ENCODE measurements at places on chromosomes 3 and 15.

- no peak for DNase-seq
Observed at GRCh38 chr15:40280260-40281056, 2.4 kb downstream of the ANKRD63 start.

DNA sequence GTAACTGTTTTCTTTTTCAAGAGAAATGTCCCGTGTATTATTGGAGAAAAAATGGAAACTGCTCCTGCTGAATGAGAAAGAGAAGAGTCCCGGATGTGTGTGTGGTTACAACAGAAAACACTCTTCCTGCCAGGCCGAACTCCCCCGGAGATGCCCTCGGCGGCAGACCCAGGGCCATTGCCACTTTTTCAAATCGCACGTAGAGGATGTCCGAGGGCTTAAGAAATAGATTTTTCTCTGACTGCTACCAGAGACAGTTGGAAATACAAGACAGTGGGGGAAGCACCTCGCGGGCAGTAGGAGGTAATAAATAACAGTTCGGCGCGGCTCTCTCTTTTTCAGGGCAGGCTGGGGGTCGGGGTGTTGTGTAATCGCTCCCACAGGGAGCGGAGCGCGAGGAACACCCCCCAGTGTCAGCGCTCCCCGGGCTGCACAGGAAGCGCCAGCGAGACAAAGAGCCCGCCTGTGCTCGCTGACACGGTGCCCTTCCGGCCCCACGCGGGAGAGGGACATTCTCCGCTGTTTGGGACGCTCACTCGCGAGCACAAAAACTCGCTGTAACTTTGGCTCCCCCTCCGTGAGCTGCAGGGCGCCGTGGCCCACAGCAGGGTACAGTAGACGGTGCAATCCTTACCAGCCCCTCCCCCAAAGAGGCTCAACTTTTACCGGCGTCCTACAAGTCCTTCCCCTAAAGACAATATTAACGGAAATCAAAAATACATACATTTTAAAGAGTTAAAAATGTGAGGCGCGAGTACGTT lies 1.1 kb downstream of the VGLL4 start:
- no peak for DNase-seq

GRCh38 chr3:69425249-69425648 lies 39.4 kb upstream of the FRMD4B start:
- DNase-seq, result no peak

DNA sequence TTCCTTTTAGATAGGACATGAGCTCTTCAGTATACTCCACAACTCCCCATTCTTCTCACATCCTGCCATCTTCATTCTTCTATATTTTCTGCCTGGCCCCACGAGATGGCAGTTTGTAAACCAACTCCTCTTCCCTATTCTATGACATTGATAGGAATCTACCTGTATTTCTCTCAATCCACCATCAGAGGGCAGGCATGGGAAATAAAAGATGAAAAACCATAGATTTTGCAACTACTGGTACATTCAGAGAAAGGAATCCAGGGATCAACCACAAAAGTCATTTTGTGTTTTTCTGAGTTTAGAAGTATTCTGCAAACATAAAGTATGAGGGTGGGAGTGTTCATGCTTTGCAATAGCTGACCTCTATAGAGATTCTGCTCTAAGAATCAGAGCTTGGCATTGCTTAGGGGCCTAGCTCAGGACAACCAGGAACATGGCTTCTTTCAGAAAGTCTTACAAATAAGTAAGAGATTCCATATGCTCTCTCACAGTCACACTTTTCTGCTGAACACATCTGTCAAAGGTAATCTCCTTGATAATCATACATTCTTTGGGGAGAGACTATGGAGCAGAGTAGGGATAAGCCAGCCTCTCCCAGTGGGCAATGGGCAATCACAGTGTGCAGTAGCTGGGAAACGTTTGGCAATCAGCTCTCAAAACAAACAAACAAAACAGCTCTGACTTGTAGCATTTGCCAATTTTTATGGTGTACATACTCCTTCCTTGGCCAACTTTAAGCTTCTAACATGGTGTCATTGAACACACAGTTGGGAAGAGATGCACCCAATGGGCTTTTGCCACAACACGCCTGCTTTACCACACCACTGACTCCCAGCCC lies 43.1 kb upstream of the SLC25A36 start:
- peak; percentile 64 for DNase-seq

- DNase-seq, result no peak
Observed at GRCh38 chr15:39226169-39226937, 354.5 kb upstream of the THBS1 start.

DNA sequence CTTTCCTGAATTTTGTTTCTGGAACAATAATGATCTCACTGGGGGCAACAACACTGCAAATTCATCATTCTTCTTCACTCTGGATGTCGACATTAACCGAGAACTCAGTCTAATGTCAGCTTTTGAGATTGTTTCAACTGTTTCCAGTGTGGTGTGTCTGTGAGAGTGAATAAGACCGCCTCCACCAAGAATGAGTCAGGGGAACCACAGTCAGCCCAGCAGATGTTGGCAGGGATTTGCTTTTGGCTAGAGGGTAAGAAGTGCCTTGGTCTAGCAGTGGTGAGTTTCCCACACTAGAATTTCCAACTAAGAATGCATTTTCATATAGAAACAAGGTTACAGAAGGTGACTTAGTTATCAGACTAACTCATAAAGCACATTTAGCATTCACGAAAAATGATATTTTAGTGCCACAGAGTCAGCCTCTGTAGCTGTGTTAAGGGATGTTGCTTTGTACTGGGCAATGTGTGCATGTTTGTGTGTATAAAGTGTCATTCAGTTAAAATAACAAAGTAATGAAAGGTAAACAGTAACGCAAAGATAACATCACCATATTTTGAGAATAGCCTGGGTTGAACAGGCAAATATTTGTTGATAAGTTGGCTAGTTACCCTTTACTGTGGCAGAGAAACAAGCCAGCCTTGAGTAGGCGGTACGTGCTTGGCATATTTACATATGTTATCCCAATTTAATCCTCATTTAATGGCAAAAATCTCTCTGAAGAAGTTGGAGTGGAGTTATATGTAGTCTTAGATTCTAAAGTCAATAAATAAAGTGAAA lies 33.8 kb downstream of the DRD3 start:
- DNase-seq, result no peak

DNA sequence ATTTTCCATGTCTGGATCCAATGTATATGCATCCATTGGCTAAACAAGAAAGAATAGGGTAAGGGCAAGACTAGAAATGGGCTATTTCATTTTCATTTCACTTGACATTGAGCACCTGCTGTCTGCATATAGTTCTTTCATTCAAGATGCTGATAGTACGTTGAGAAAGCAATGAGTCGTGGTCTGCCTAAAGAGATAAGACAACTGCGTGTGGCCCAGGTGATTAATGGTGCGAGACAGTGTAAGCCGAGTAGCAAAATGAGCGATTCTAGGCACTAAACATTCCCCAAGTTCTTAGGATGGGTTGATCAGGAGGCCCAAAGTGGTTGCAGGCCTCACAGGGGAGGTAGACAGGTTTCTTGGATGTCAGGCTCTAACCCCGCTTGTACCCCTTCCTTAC lies 235.4 kb downstream of the PDCD6IP start:
- DNase-seq, result no peak

- DNase-seq, result no peak
Observed at GRCh38 chr3:58434990-58435389, 1.4 kb upstream of the PDHB start.

DNA sequence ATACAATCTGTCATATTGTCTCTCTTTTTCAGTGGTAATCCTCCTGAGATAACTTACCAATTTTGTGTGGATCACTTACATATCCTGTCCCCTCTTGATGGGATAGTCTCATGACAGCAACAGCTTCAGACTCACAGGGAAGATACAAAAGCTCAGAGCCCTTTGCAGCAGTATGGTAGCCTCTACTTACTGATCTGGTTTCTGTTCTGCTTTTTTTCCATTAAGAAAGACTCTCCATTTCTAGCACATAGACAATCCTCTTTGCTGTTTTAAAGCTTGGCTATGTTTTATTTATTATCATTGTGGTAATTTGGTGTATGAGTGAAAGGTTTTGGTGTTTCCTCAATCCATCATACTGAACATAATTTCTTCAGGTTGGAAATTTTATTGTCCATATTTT lies 25.4 kb upstream of the SOX14 start:
- no peak for DNase-seq

DNA sequence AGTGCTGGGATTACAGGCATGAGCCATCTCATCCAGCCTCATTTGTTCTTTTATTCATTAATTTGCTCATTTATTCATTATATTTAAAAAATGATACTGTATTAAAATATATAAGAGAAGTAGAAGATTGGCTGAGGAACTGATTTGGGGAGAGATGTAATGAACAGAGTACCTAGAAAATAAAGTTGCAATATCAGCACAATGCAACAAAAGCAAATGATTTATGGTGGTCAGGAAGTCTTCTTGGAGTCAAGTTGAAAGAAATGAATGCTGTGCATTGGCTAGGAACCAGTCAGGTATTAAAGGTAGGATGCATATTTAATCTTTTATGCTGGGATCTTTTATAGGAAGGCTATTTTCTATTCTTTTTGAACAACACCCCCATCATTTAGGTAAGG lies 152.2 kb downstream of the C3orf38 start:
- DNase-seq, result no peak

DNA sequence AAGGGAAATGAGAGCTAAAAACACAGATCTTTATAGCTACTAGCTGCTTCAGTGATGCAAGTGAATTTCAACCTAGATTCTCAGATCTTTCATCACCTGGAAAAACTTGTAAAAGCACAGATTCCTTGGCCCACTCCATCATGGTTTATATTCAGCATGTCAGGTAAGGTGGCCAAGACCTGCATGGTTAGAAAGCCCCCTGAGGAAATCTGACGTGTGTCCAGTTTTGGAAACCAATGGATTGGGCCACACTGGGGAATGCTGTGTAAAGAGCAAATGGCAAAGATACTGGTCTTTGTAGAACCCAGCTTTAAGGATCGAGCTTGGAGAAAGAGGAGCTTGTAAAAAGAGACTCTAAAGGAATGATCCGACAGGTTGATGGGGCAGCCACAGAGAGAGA lies 397.0 kb upstream of the ARRDC4 start:
- DNase-seq, result no peak

DNA sequence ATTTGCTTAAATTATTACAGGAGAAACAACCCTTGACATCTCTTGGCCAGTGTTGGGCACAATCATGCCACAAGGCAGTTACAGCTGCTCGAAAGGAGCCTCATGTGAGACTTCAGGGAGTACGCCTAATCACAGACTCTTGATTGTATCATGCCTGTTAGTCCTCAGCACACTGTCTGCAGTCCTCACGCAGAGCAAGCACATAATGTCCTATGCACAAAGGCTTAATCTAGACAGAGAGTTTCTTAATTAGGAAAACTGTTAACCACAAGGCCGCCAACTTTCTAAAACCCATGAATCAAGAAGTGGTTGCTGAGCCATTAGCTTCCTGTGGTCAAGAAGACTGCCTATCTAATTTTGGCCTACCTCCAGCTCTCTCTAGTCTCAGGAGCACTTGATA lies 172.0 kb downstream of the UNC13C start:
- no peak for DNase-seq

- DNase-seq, result no peak
Observed at GRCh38 chr3:8204853-8205650, 296.6 kb upstream of the LMCD1 start.

GRCh38 chr3:12400616-12401194 lies 83.6 kb upstream of the TSEN2 start:
- DNase-seq, result no peak

GRCh38 chr3:129563332-129563731 lies 20.4 kb downstream of the H1-8 start:
- no peak for DNase-seq

DNA sequence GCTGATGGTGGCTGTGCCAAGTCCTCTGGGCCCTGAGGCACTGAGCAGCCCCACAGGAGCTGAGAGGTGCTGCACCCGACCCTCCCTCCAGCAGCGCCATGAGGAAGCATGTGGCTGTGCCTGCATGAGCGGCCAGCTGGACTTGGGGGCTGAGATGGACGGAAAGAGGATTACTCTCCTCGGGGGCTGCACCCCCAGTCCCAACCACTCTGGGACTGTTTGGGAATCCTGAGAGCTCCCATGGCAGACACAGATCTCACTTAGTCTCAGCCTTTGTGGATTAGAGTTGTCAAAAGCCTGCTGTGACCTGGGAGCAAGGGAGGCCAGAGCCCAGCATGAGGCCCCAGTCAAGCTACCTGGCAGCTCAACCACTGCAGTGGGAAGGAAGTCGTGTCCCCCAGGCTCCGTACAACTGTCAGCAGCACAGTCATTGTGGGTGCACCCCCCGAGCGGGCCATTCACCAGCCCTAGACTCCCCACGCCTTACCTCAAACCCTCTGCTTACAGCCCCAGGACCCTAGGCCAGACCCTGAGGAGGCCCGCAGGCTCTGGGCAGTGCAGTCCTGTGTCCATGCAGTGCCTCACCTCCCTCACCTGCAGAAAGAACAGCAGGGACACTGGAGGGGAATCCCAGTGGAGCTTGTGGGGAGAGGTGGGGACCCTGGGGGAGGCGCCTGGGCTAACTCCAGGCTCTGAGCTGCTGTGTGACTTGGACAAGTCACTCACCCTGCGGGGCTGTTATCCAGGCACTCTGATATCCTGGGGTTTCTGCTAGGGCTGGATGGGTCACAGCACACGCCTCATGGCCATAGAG lies 17.1 kb downstream of the PRR23E start:
- no peak for DNase-seq

DNA sequence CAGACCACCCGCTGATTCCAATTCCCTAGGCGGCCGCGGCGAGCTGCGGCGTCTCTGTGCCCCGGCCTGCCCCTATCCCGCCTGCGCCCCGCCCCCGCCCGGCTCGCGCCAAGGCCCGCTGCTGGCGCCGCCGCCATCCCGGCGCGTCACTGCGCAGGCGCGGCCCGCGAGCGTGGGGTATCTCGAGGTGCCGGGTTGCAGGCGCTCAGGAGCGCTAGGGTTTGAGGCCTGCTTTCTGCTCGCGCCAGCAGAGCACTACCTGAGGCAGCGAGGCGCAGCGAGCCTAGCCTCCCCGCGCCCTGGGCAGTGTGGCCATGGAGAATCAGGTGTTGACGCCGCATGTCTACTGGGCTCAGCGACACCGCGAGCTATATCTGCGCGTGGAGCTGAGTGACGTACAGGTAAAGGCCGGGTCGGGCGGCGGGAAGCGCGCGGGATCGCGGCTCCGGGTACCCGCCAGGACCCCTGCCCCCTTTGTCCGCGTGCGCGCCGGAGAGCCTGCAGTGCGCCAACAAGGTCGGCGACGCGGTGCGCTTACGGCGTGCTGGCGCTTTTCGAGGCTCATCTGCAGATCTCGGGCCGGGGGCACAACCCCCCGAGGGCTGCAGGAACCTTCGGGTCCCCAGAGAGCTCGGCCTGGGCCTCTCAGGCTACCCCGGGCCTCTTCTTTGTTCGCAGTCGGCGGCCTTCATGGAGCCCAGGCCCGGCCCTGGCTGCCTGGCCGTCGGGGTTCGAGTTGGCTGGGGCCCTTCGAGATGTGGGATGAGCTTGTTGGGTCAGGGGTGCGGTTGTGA lies at the start of gene HACD3:
HACD3 (plus strand) TSS at position 146 of the 794 bp plus-strand sequence; CDS start at position 315, 169 bp downstream.
- DNase-seq, result peak; percentile 63
